ENCODE measurements at places on chromosomes 3 and 15. TPM values are rescaled to one million over a fixed set of nuclear protein-coding genes. Genes with fewer than 3 reads are reported as not detected.

The CCDC39 gene
- not detected for polyA plus RNA-seq

The CHRD gene
- polyA plus RNA-seq: not detected

- no peak for DNase-seq
Observed at GRCh38 chr15:75594276-75594675, 15.2 kb upstream of the PTPN9 start.

GRCh38 chr15:47685141-47685870 is 32.0 kb upstream of the SEMA6D start:
- DNase-seq: no peak

- DNase-seq: no peak
Observed at GRCh38 chr3:196756732-196757131, 17.1 kb downstream of the PAK2 start.

DNA sequence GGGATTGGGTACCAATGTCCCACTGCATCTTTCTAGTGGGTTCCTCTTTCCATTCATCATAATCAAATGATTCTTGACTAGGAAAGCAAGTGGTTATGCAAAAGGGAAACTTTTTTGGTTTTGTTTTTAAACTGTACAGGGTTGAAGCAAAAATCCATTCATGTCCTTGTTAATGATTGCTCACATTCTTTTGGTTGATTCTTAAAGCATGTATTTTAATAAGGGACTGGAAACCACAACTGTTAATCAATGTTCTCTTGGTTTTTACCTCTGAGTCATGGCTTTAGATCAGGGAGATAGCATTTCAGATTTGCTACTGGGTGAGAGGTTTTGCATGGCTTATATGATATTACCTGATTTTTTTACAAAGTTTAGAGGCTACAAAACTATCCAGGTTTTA is 371.7 kb upstream of the RGMA start:
- DNase-seq: no peak

- DNase-seq: no peak
Observed at GRCh38 chr3:119580067-119580760, 922 bp downstream of the ADPRH start.

DNA sequence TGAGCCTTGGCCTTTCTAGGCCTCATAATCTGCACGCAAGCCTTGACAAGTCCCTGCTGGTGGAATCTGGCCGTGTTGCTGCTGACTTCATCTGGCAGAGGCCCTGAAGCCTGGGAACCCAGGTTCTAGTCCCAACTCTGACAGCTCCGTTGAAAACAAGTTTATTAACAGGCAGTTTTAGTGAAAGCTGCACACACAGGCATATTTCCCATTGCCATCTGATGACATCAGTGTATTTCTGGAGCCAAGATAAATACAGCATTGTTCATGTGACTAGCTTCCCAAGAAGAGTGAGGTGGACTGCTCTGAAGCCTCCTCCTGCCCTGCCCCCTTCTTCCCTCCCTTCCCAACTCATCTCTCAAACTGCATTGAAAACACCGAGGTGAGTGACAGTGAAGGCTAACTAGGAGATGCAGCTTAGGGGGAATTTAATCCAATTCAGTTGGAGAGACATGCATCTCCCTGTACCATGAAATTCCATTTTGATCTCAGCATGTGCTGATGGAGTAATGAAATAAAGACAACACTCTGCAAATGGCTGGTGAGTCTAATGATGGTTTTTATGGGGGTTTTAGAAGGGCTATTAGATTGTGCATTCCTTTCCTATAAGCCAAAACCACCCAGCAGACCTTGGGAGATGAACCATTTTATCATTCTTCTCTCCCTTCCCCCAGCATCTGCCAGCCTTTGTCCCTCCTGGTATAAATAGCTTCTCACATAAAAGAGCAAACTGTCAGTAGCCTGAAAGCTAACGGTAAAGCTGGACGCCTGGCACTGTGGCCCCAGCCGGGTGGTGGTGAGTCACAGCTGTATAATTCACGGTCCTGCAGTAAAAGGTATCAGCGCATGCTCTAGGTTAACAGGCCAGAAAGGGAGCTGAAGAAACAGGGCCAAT is 38.0 kb downstream of the PRICKLE2 start:
- no peak for DNase-seq

- no peak for DNase-seq
Observed at GRCh38 chr3:14329116-14329830, 73.1 kb upstream of the SLC6A6 start.

GRCh38 chr3:195095704-195096036 is 175.3 kb downstream of the XXYLT1 start:
- DNase-seq: no peak

GRCh38 chr15:34056911-34057310 is 17.9 kb upstream of the AVEN start:
- DNase-seq: no peak

Data from CD4-positive, alpha-beta memory T cell (primary cell).